Lung (tissue), 17 donors: ENCODE measurements at places on chromosomes 13 and 19. TPM values are rescaled to one million over a fixed set of nuclear protein-coding genes. Genes with fewer than 3 reads are reported as not detected.

GRCh38 chr19:18780631-18781030 is 10.5 kb downstream of the COMP start:
- DNase-seq, result no peak

- DNase-seq, result no peak
Observed at GRCh38 chr19:42422092-42422900, 4.9 kb downstream of the LIPE start.

The TTYH1 gene
- 0.46 TPM for total RNA-seq

The ZNF256 gene
- total RNA-seq, result 4.9 TPM
